ENCODE measurements at places on chromosomes 12 and 14.

GRCh38 chr12:62251609-62251958 is 8.6 kb upstream of the USP15 start:
- no peak for DNase-seq

DNA sequence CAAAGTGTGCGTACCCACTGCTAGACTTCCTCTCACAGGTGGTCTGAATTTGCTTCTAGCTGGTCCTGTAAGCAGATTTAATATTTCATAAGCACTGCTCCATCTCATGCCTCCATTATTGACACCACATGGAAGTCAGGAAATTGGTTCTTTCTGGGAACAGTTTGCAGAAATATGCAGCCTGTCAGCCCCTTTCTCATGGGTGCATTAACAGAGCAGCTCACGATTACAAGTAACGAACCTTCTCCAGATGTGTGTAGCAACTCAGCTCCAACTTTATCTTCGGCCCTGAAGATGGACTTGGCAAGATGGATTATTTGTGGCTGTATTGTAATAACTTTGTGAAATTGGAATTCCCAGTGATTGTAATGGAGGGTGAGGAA is 214.5 kb upstream of the DDHD1 start:
- peak; percentile 94 for DNase-seq

- peak; percentile 47 for DNase-seq
These were observed 103.7 kb downstream of the DYRK2 start for GRCh38 chr12:67752226-67752732.

DNA sequence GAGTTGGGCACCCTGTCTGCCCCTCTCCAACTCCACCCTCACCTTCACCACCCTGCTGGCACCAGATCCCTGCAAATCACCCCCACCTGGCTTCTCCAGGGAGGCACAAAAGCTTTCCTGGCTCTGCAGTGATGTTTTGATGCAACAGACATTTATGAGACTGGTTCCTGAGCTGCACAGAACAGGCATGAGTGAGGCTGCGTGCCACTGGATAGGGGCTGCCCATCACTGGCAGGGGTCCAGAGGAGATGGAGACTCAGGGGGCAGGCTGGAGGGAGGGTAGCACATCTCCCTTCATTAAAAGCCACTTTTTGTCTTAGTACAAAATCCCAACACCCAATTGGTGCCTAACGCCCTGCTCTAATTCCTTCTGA is 17.3 kb upstream of the ZDHHC22 start:
- no peak for DNase-seq

DNA sequence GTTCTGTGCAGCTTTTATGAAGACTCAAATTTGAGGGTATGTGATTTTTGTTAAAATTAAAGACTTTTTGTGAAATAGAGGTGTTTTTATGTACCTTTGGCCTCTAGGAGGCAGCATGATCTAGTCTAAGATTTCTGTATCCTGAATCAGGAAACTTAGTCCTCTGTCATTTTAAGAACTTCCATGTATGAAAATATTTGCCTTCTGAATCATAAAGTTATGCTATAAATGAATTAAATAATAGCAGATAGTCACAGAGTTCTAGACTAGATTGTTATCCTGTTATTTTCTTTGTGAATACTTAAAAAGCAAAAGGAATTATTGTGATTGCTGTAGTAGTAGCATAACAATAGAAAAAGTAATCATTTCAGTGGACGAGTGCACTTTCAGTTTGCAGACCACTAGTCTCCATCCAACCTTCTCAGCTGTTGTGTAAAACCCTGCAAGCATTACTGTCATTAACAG is 56.3 kb downstream of the FGD4 start:
- peak; percentile 76 for DNase-seq

DNA sequence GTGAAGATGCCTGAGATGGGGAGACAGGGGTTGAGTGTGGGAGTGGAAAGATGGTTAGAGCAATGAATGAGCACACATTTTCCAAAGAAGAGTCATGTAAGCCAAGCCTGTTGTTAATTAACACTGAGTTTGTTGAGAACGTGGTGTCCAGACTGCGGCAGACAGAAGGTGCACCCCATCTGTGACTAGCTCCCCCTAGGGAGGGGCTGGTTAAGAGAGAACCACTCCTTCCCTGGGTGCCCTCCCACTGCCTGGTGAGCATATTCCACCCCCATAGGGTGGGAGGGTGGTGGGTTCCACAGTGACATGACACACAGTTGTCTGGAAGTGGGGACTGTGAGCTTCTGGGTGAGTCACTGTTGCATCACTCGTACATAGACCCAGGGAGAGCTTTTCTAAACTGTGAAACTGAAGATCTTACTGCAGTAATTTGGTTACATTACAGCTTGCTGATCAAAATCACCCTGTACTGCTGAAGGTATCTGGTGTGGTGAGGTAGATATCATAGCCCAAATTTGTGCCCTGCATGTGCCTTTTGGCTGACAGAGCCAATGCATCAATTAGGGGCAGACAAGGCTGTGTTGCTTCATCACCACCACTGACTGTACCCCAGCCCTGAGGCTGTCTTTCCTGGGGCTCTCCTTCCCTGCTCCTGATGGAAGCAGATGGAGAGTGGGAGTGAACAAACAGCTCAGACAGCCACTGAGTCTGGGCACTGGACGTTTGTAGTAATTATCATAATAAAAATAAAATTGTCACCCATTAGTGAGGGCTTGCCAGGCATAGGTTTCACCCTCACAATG is 150.9 kb downstream of the EMP1 start:
- DNase-seq: peak; percentile 93

GRCh38 chr14:55152052-55152753 is 23.2 kb downstream of the LGALS3 start:
- peak; percentile 52 for DNase-seq

DNA sequence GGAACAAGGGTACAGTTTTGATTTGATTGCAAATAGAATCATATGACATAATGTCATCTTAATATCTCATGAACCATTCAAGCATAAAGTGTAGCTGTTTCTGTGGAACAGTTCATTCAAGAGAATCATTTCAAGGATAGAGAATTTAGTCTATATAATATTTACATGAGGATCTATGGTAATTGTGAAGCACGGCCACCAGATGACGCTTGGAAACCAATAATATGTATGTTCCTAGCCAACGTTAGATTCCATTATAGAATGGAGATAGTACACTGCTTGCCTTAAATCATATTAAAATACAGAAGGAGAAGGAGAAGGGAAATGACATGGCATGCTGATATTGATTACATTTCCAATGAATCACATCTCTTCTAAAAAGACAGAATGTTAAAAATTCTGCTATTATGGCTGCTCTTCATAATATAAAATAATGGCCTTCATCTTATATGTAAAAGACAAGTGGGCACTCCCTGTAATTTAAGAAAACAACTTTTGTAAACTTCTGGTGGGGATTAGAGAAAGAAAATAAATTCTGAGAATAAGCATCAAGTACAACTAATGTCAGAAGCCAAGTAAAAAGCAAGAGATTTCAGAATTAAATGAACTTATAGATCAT is 351.0 kb downstream of the NAV3 start:
- peak; percentile 26 for DNase-seq

DNA sequence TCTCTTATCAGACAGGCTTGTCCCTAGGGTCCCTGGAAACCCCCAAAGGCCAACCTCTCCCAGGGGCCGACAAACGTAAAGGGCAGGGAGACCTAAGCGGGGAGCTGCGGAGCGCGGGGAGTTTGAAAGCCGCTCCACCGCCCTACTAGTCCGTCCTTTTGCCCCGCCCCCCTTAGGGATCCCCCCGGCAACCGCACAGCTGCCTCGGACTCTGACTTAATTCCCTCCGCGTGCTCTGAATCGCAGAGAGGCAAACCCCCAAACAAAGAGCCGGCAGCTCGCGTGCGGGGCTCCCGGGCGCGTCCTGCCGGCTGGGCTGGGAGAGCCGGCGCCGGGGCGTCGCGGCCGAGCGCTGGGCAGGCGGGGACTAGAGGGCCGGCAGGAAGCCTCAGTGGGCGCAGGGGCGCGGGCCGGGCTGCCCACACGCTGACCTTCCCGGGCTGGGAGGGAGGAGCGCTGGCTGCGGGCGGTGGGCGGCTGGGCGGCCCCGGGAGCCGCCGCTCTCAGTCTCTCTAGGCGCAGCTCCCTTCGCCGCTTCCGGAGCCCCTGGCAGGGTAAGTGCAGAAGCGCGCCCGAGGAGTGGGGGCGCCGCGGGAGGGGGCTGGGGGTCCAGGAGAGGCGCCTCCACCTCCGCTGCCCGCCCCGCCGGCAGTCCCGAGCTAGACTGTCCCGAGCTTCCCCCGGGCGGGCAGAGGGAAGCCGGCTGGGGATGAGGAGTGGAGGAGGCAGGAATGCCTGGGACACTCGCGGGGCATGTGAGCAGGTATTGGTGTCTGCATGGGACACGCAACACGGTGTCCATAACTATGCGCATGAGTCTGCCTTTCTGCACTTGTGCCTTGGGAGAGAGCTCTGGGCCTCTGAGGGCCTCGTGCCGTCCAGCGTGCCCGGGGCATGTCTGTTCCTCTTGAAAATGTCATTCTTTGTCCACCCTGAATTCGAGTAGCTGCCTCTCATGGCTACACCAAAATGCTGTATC is at the start of gene TSPAN11:
TSPAN11 (plus strand) TSS at position 506 of the 979 bp plus-strand sequence. CDS start 27,244 bp downstream, outside the sequence.
- DNase-seq: peak; percentile 28

DNA sequence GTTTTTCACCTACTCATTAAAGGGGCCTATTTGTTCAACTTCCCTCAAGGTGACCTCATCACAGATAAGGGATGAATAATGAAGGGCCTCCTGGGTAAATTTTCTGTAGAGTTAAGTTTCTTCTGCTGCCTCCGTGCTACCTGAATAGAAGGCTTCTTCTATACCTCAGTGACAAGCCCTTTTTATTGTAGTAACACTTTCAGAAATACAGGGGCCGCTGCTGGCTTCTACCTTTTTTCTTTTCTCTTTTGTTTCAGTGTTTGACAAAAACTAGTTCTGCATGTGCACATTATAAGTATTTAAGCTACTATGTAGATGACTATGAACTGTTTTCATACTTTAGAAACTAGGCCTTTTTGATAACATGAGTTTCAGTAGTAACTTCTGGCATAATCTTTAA is 207.0 kb downstream of the NAV3 start:
- no peak for DNase-seq

- DNase-seq: no peak
These were observed 16.0 kb downstream of the LRRK2 start for GRCh38 chr12:40240779-40241178.

- no peak for DNase-seq
These were observed 10.9 kb downstream of the CCDC92 start for GRCh38 chr12:123961585-123962345.

- DNase-seq: no peak
These were observed 14.9 kb downstream of the TXNRD1 start for GRCh38 chr12:104230304-104231095.

DNA sequence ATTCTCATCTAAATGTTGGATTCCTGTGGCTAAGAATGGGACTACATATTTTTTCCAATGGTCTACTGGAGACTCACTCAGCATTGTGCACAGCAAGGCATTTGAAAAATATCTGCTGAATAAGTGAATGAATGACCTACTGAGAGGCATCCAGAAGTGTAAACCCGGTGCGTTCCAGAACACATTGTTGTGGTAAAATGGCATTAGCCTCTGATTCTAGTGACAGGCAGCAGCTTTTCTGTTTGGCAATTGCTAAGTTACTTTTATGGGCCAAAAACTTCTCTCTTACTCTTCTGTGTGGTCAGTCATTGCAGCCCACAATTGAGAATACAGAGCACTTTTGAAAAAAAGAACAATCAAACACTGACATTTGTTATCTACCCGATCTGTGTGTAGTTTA is 36.5 kb downstream of the WIF1 start:
- DNase-seq: peak; percentile 4

DNA sequence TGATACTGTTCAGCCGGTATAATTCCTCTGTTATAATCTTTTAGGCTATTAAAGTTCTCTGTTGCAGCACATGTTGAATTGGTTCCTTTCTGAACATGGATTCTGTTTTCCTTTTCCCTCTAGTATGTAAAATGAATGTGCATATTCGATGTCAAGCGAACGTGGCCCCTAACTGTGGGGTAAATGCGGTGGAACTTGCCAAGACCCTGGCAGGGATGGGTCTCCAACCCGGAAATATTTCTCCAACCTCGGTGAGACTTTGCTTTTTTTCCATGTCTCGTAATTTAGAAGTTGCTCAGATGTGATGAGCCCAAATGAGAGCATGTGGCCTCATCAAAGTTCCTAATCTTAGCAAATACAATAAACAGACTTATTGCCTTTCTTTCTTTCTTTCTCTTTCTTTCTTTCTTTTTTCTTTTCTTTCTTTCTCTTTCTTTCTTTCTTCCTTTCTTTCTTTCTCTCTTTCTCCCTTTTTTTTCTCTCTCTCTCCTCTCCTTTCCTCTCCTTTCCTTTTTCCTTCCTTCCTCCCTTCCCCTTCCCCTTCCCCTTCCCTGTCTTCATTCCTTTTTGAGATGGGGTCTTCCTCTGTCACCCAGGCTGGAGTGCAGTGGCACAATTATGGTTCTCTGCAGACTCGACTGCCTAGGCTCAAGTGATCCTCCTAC is 131.9 kb downstream of the PRKCH start:
- DNase-seq: no peak

DNA sequence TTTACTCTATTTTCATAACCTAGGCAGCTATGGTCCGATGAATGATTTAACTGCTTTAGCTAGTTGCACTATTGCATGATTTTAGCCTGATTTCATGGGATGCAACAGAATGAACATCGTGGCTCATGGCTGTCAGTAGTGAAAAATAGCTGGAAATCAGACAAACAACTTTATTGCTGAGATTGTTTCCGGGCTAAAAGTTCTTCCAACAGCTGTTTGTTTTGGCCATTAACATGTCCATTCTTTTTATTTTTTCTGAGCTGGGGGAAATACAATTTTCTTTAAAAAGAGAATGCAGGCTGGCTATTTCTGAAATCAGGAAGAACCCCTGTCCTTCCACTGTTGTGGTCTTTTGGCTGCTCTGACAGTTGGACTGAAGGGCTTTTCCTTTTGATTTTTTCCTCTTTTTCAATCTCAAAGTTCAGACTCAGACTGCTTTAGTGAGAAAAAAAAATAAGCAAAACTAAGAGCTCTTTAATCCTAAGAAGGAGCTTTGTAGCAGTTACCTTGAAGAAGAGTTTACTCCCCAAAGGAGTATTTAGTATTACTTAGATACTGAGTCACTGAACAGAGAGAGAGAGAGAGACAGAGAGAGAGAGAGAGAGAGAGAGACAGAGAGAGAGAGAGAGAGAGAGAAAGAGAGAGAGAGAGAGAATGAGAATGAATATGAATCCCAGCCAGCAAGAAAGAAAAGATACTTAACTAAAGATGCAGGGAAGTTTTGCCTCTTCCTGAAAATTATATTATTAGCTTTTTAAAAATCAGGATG is at the start of gene NAV3:
NAV3 (plus strand) TSS at position 312 of the 769 bp plus-strand sequence. CDS start 568 bp downstream, outside the sequence.
- peak; percentile 36 for DNase-seq

DNA sequence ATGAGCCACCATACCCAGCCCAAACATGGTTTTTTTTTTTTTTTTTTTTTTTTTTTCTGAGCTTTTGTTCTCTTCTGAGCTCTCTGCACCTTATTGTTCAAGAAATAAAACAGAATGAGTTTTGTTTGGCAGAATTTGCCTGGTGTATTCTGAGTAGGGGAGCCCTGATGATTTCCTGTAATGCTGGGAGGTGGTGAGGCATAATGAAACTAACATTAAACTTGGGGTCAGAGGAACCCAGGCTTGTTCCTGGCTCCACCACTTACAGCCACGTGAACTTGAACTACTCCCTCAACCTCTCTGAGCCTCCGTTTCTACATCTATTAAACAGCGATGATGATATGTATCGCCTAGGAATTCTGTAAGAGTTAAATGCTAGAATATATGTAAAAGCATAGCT is 276.3 kb upstream of the CRY1 start:
- no peak for DNase-seq
